Activated CD8-positive, alpha-beta memory T cell treated with anti-CD3 and anti-CD28 coated beads for 48 hours (primary cell): ENCODE measurements at places on chromosomes 6 and 20.

DNA sequence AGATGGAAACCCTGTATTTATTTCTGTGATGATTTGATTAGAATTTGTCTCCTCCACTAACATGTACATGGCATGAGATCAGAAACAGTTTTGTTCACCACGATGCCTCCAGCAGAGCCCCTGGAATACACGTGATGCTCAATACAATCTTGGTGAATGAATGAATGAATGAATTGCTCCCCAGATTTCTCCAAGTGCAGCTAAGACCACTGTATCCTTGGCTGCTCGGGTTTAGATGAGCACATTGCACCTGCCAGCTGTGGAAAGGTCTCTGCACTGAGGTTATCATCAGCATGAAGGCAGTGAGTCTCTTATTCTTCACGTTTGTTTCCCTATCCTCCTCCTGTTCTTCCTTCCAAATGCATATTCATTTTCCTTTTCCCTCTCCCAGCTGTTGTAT is 17.9 kb downstream of the CASS4 start:
- DNase-seq = no peak

- DNase-seq = no peak
These were observed 91.7 kb downstream of the MTFR2 start for GRCh38 chr6:136158387-136158821.

DNA sequence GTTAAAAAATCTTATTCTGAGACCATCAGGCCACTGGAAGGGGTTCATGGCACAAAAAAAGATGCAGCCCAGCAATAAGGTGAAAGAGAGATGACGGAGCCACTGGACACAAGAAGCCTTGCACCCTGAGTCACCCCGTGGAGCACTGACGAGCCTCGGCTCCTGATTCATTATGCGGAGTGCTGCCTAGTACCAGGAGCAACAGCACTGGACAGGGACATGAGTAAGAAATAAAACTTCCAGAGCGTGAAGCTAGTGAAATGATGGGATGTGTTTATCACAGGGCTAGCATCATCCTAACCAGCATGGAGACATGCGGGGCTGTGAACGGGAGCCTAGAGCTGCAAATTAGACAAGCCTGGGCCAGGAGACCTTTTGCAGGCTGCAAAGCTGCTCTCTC is 53.3 kb downstream of the RNASET2 start:
- DNase-seq = no peak

DNA sequence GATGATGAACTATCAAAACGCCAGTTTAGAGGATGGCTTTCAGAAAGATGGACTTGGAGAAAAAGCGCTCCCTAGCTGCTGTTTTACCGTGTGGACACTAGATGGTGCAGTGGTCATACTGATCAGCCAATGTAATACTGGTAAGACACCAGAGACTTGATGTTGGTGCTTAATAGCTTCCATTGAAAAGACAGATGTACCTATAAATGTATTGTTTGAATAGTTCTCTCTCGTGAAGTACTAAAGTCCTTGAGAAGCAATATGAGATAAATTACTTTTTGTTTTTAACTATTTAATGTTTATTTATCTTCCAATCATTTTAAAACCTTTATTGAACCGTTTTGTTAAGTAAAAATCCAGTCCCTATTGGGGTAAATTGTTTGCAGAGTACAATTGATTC is 63.9 kb upstream of the FUCA2 start:
- DNase-seq = no peak

- DNase-seq = no peak
These were observed 29.2 kb downstream of the TAF11 start for GRCh38 chr6:34858681-34859080.

GRCh38 chr6:137571854-137572253 is 77.7 kb upstream of the OLIG3 start:
- DNase-seq = peak; percentile 36

DNA sequence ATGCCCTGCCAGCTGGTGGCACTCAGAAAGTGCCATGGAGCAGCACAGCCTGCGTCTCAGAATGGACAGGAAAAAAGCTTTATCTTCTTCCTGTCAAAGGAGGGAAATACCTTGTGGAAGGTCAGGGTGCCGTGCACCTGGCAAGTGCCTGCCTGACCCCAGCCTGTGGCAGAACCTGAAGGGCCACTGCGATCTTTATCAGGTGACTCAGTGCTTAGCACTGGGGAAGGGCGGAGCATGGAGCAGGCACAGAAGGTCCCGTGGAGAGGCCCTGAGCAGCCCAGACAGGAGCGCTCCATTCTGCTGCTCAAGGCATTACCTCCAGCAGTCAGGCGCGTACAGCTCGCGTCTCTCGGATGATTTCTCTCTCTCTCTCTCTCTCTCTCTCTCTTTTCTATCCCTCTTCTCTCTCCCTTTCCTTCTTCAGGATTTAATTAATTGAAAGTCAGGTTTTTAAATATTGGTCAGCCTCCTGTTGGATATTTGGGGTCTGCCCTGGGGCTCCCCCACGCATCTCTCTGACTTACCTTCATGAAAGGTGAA is 31.7 kb downstream of the FOXC1 start:
- no peak for DNase-seq

DNA sequence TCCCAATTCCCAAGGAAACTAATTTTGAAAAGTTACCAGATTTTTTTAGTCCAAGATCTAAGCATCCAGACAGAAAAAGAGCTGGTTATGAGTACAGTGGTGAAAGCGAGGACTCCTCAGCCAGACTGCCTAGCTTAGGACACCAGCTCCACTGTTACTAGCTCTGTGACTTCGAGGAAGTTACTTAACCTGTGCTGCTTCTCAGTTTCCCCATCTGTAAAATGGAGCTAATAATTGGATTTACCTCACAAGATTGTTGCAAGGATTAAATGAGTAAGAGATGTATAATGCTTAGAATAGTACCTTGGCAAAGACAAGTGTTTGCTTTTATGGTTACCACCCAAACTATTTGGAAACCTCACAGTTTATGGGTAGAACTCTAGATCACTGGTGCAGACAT is 1.1 kb downstream of the NT5DC1 start:
- DNase-seq = no peak

DNA sequence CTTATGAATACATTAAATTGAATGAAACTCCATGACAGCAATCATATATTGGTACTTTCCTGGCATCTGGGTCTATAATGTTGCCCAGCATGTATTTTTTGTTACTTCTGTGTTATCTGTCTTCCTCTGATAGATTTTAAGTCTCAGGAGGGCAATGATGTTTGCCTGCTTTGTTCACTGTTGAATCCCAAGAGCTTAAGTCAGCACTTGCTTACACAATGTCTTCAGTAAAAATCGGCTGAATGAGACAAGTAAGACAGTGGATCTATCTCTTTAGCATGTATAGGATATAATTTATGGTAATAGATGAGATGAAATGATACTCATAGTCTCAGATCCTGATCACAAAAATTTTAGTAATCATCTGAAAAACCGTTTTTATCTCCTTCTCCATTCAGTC is 1034.9 kb upstream of the EPHA7 start:
- no peak for DNase-seq

- no peak for DNase-seq
These were observed 45.5 kb upstream of the RNF8 start for GRCh38 chr6:37308069-37308815.

DNA sequence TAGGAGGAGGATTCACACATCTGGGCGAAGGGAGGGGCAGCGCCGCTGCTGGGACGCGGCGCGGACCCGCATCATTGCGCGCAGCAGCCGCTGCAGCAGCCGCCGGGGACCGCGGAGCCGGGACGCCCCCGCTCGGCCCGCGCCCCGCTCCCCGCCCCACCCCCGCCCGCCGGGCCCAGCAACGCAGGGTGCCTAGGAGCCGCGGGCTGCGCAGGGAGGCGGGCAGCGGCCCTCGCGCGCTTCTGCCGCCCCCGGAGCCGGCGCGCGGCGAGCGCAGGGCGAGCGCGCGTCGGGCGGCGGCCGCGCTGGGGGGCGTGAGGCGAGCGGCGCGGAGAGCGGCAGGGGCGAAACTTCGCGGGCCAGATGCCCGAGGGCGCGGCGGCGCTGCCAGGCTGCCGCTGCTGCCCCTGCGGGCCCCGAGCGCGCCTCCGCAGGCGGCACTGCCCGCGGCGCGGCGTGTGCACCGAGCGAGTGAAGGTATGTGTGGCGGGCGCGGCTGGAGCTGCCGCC is at the start of gene NKAIN2:
Gene NKAIN2, plus strand, starts transcription at position 362 of the 510 bp plus-strand sequence.
- no peak for DNase-seq

DNA sequence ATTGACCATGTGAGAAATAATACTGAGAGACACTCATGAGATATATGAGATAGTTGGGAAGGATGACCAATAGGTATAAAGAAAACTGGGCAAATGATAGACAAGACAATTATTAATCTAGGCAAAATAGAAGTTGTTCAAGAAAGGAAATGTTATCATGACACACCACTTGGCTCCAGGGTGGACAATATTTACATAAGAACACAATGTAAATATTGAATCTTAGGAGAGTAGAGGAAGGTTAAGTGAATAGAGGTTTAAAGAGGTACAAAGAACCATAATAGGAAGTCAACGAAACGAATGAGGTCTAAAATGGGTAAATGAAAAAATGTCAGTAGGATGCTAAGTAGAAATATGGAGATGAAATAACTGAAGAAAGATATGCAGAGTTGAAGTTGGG is 126.5 kb downstream of the MBOAT1 start:
- DNase-seq = no peak

GRCh38 chr20:12207875-12208274 is 290.2 kb downstream of the BTBD3 start:
- DNase-seq = no peak

DNA sequence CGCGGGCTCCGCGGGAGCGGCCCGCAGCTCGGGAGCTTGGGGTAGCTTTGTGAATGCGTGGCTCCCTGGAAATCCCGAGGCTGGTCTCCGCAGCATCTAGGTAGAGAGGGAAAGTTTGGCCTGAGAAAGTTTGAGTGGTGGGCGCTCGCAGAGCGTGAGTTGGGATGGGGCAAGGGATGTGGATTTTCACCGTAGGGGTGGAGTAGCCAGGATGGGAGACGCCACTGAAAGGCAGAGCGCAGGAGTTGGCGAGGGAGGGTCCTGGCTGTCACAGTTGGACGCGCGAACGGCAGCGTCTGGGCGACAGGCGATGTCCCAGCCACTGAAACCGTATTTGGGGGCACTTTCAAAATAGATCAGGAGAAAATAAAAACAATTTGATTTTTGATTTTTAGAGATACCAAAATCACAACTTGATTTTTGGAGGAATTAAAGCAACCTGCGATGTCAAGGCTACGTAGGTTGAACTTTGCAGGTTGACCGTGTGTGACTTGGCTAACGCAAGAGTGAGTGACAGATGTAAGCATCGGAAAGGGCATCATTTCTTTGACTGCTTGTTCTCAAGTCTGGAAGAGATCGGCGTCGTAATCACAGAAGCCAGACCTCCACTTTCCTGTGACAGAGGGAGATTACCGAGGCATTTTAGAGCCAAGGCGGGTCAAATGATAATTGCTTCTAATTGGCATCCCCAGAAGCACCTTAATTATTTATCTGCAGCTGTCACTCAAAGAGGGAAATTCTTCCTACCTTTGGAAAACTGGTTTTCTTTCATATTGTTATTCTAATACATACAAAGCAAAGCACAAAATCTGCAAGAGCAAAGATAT is 646 bp downstream of the HEY2 start:
- no peak for DNase-seq

DNA sequence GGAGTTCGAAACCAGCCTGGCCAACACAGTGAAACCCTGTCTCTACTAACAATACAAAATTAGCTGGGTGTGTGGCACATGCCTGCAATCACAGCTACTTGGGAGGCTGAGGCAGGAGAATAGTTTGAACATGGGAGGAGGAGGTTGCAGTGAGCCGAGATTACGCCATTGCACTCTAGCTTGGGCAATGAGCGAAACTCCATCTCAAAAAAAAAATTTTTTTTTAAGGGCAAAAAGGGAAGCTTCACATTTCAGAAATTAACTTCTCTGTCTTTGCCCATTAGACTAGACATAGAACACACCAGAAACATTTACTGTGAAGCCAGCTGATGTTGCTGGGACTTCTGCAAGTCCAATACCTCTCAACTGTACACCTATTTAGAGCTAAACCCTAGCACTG is 90.8 kb upstream of the HDAC2 start:
- no peak for DNase-seq

DNA sequence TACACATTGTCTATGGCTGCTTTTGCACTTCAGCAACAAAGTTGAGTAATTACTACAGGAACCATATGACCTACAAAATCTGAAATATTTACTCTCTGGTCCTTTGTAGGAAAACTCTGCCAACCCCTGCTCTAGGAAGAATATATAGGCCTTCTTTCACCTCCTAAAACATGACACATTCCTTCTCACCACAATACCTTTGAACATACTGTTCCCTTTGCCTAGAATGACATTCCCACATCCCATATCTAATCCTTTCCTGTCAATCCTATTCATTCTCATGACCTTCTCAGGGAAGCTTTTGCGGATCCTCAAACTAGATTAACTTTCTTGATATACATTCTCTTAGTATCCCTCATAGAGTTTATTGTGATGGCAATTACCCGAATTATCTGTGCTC is 18.0 kb upstream of the NCOA6 start:
- DNase-seq = no peak

GRCh38 chr6:113317891-113318574 is 539.1 kb upstream of the MARCKS start:
- DNase-seq = no peak

- DNase-seq = no peak
These were observed 144.4 kb downstream of the AIG1 start for GRCh38 chr6:143205131-143205535.

DNA sequence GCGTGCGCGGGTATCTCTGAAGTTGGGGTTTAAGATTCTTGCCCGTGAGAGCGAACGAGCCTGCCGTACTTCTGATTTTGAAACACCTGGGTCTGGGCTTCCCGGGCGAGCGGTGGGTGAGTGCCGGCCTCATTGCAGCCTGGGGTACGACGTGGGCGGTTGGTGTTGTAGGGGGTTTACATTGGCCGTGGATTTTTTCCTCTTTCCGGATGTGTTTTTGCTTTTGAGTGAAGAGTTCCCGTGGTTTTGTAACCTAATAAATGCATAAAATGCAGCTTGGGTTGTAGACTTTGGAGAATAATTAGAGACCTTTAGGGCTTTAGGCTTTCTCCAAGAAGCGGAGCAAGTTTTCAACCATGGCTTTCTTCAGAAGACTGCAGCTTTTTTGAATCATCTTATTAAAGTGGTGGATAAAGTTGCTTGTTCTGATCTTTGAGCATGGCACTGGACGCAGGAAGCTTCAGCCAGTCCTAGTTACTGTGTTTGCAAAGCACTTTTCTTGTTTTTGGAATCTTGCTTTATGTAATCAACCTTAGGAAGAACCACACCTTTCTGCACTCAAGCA is 314 bp downstream of the FARS2 start:
- no peak for DNase-seq

- no peak for DNase-seq
These were observed 118.8 kb upstream of the FAM184A start for GRCh38 chr6:119197271-119197670.

GRCh38 chr6:132322398-132322797 is 78.9 kb downstream of the MOXD1 start:
- DNase-seq = no peak

GRCh38 chr20:42954951-42955350 is 234.8 kb downstream of the PTPRT start:
- DNase-seq = no peak

DNA sequence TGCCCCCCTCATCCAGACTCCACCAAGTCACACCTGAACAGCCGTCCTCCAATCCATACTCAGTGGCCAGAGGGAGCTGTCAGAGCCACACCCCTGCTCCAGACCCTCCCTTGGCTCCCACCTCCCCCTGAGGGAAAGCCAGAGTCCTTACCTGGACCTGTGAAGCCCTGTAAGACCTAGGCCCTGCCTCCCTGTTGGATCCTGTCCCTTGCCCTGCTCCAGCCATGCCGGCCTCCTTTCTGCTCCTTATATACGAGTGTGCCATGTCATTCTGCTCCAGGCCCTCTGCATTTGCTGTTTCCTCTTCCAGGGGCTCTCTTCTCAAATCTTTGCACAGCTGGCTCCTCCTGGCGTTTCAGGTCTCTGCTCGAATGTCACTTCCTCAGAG is 100.3 kb upstream of the MYL9 start:
- no peak for DNase-seq

- DNase-seq = no peak
These were observed 39.3 kb downstream of the ARID1B start for GRCh38 chr6:156816505-156816904.
